ENCODE measurements at places on chromosomes 1 and 21.

DNA sequence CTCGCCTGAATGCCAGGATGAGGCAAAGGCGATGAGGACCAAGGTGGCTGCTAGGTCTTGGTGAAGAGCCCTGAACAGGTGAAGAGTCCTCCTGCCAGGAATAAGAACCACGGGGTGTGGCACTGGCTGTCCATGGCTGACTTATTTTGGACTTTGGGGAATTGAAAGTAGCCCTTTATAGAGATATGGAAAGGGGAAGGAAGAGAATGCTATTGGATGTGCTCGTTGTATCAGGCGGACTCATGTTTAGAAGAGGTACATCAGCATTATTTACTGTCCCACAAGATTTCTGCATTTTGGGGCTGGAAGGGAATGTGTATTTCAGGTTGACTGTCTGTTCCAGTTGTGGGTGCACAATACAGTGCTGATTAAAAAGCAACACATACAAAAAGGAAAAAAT is 465.8 kb downstream of the DSCAM start:
- no peak for DNase-seq

- DNase-seq = no peak
These were observed 1494.3 kb downstream of the AMY1C start for GRCh38 chr1:105243969-105244368.

- DNase-seq = no peak
These were observed 203.2 kb downstream of the APP start for GRCh38 chr21:25967181-25967900.

GRCh38 chr1:152757747-152758146 is at the start of gene KPRP:
Gene KPRP (plus strand): TSS chr1:152758025. CDS start chr1:152759589, 1,564 bp downstream.
- no peak for DNase-seq

DNA sequence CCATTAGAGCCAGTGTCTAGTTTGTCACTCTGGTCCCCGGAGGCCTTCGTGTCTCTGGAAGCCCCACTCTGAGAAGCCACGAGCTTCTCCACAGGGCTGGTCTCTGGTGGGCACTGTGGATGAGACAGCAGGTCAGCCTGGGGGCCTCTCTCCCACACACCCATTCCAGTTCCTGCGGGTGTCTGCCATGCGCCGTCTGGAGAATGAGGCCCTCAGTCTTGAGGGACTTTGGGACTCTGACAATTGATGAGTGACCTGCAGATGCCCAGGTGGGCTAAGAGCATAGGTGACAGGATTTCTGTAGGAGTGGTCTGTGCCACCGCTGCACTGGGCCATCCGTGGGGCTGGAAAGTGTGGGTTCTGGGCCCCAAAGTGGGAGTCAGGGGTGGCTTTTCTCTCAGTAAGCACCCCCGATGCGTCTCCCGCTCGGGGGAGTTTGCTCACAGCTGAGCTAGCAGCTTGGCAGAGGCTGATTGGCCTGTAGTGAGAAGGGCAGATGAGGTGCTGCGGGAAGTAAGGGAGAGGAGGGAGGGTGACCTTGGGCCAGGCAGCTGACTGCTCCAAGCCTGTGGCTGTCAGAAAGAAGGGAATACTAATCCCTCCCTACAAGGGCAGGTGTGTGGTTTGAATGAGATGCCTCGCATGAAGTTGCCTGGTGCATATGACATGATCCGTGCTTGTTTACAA is 26.4 kb downstream of the LHX4 start:
- DNase-seq = no peak

GRCh38 chr1:36119456-36119855 is 5.6 kb downstream of the COL8A2 start:
- no peak for DNase-seq

DNA sequence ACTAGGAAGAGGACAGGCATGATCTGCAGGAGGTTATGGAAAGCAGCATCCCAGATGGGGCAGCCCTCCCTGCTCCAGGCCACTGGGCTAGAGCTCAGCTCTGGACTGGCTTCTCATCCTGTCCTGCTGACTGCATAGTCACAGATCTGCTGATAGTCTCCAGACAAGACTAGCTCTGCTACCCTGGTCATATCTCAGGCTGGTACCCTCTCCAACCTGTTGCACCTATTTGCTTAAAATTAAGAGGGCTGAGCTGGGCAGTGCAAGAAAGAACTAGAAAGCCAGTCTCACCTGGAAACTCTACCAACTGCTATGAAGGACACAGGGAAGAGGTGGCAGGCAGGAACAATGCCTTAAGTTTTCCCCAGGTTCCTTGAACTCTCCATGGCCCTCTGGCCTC is 40.4 kb downstream of the ITPKB start:
- no peak for DNase-seq

- no peak for DNase-seq
These were observed 42.1 kb downstream of the DMRTB1 start for GRCh38 chr1:53501065-53502005.

DNA sequence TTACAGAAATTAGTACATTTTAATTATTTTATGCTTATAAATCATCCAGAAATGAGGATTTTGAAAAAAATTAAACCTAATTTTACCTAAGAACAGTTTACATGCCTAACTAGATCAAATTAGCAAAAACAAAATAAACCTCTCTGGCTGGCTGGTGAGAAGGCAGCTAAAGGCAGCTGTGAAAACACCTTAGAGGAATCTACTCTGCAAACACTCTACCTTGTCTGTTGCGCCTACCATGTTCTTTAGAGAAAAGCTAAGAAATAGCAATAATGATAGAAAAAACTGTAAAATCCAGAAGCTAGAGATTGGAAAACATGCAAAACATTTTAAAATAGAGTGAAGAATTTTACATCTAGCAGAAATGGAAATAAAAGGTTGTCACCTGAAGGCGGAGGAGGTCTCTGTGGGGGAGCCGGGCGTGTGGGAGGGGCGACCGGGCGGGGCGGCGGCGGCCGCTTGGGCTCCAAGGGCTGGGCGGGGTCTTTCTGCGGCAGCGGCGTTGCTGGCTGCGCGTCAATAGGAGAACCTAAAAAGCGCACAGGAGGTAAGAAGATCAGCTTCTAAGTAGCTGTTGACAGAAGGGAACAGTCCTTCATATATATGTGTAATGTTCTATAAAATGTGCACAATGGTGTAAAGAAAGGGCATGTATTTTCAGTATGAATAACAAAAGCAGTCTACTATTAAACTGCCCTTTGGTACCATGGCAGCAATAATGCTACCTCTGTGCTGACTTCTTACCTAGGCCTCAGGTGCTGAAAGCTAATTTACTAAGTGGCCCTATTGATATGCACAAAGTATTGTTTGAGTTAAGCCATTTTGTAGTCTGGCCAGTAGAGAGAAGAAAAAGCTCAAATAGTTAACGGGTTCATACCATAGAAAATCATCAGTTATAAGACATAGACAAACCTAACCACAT is 33.3 kb upstream of the CFAP298 start:
- no peak for DNase-seq

- no peak for DNase-seq
These were observed 28.5 kb upstream of the EEIG2 start for GRCh38 chr1:108531444-108531843.

GRCh38 chr1:111475701-111476100 is 1.9 kb downstream of the C1orf162 start:
- no peak for DNase-seq

- no peak for DNase-seq
These were observed 53.1 kb downstream of the S100B start for GRCh38 chr21:46551636-46552241.

- no peak for DNase-seq
These were observed 16.5 kb downstream of the NADK start for GRCh38 chr1:1761504-1762376.

GRCh38 chr1:155847823-155848529 is 9.0 kb downstream of the GON4L start:
- DNase-seq = no peak

DNA sequence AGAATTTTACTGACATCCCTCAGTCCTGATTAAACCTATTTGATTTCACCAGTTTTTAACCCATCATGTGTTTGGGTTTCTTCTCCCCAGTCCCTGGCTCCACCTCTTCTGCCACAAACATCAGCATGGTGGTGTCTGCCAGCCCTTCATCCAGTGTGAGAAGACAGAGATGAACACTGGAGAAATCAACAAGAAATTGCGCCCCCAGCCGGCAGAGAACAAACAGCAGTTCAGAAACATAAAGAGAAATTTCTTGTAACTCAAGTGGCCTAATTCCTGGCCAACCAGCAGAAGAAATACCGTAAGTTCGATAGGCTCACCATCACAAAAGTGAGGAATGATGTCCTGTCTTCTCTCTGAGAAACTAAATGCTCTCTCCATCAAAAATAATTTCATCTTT is 18.3 kb downstream of the S100A11 start:
- DNase-seq = no peak

DNA sequence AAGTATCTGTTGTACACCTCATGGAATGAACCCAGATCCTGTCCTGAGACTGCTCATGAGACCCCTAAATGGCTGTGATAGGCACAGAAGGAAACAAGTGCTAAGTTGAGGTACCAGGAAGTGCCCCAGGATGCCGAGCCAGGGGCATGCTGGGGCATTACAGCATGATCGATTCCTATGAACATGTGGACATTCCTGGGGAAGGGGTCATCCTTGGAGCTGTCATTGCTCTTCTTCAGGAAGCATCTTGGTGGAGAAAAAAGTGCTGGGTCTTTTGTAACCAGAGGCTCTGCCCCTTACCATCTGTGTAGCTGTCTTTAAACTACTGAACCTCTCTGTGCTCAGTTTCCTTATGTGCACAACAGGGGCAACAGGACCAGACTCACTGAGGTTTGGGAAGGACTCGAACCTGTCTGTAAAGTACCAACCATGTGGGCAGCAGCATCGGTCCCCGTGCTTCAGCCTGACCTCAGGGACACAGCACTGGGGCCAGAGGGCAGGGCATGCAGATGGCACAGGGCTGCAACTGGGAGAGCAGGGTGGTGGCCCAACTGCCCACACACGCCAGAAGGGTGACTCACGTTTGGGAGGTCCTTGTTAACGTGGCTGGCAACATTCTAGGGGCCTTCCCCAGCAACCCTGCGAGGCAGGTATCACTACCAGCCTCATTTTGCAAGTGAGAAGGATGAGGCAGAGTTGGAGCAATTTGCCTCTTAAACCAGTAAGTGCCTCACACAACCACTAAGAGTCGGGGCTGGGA is 142.3 kb upstream of the EDN2 start:
- no peak for DNase-seq

- DNase-seq = no peak
These were observed 503.6 kb downstream of the MRPL39 start for GRCh38 chr21:25103500-25104207.

DNA sequence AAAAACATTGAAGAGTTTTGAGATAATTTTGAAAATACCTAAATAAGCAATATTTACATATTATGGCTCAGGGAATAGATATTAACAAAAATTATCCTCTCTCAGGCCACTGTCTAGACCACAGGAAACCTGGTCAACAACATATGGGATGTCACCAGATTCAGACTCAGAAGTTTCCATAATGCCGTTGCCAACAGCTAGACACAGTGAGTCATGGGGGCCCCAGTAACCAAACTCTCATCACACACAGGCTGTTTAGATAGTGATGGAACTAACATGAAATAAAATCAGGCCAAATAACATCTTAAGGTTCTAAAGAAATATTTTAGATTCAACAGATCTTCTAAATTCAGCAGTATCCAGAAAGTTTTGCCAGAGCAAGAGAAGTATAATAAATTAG is 681.7 kb upstream of the ADAMTS5 start:
- DNase-seq = peak; percentile 40

GRCh38 chr1:107689733-107690132 is 275.2 kb downstream of the VAV3 start:
- no peak for DNase-seq

GRCh38 chr1:154431586-154432373 is 26.6 kb downstream of the IL6R start:
- peak; percentile 70 for DNase-seq

DNA sequence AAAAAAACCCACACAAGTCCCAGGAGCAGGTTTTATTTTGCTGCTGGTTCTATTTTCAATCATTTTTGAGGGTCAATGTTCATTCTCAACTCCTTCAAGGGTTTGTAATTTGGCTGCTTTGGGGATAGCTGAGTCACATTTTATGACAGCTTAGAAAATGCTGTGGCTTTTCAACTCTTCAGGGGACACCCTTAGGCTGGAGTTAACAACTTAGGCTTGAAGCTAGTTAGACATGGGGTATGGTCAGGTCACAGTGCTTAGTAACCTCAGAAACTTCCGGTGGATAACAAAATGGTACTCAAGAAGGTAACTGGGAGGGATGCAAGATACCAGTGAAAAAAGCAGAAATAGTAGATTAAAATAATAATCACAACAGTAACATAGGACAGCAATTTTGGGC is 308.8 kb downstream of the HHIPL2 start:
- no peak for DNase-seq

GRCh38 chr1:88302843-88303486 is 381.1 kb upstream of the PKN2 start:
- peak; percentile 18 for DNase-seq

GRCh38 chr1:237610157-237610556 is 280.6 kb downstream of the ZP4 start:
- DNase-seq = no peak

DNA sequence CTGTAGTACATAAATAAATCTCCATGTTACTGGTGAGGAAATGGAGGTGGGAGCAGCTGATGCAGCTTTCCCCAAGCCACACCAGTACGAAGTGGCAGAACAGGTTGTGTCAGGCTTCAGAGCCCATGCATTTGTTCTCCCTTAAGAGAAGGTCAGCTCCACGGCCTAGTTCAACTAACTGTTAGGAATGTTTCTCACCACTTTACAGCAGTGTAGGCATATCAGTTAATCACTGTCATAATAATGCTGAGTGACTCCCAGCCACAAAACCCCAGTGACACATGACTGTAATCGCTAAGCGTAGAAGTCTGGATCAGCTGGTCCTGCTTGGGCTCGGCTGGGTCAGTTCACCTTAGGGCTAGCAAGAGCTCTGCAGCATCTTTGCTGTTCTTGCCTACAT is 90.4 kb downstream of the VPS26C start:
- no peak for DNase-seq
